ENCODE measurements at places on chromosomes 12 and 14.
A peak's percentile ranks its signal among the peaks of the same experiment; 100 is the strongest.

DNA sequence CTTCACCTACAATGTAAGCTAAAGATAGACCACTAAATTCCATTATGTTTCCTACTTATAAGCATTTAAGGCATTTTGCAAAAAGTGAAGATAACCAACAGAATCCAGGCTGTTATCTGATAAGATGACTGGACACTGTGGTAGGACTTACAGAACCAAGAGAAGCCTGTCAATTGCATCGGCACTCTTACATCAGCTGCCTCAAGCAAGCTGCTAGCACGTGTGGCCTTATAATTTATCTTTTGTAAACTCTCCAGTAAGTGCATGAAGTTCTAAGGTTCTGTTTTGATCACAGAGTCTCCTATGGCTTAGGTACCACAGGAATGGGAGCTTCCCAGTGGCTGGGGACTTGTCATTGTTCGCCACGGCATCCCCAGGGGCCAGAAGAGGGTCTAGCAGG lies 88.7 kb downstream of the TRAFD1 start:
- no peak for DNase-seq

DNA sequence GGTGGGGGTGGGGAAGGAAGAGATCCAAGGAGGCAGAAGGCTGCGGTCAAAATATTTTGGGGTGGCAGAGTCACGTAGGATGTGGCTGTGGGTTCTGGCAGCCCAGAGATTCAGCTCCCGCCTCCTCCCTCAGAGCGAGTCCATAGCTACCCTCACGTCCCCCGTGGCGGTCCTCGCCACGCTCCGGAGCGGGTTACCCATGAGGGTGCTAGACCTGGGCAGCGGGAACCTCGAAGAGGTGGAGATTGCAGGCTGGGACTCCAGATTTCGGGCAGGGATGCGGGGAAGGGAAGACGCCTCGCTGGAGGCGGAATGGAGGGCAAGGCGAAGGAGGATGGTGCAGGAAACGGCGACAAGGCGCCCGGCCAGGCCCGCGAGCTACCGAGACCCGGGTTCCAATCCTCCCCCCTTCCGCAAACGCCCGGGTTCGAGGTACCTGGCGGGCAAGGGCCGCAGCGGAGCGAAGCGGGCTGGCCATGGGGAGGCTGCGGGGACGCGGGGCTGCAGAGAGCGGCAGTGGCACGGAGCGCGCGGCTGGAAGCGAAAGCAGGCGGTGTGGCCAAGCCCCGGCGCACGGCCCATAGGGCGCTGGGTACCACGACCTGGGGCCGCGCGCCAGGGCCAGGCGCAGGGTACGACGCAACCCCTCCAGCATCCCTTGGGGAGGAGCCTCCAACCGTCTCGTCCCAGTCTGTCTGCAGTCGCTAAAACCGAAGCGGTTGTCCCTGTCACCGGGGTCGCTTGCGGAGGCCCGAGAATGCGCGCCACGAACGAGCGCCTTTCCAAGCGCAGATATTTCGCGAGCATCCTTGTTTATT lies 46.2 kb downstream of the BCAT1 start:
- DNase-seq = no peak

DNA sequence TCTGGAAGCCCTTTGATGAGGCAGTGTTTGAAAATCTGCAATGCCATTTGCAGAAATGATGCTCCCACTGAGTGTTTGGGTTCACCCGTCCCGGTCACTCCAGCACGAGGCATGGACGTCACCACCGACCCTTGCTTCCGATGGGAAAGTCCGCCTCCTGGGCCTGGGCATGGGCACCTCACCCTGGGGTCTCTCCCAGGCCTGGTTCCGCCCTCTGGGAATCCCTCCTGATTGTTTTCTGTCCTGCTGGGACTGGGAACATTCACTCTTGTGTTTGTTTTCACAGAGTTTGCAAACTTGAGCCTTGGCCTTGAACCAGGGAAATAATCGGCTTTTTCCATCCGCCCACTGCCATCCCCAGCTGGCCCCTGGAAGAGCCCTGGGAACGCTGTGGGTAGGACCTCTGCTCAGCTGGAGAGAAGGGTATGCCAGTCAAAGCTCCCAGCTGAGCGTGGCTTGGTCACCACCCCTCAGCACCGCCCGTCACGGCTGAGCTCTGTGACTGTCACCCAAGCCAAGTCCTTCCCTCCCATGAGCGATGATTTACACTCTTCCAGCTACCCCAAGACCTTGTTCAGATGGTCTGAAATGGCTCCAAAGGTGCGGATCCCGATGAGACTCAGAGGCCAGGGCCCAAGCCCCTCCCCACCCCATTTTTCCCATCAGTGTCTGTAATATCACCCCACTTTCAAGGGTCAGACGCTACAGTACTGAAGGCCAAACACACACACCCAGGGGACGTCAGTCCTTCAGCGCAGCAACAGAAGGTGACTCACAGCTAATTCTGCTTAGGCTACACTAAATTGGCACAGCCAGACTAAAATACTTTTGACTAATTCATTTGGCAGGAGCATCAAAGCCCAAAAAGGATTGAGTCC lies 34.1 kb upstream of the FZD10 start:
- DNase-seq = no peak

- no peak for DNase-seq
Observed at GRCh38 chr12:121184984-121185889, 24.7 kb upstream of the P2RX4 start.

- no peak for DNase-seq
Observed at GRCh38 chr12:1179128-1179527, 188.1 kb downstream of the ERC1 start.

GRCh38 chr12:97575403-97576193 lies 113.0 kb downstream of the RMST start:
- DNase-seq = no peak

GRCh38 chr14:63460680-63461369 lies 82.4 kb downstream of the PPP2R5E start:
- no peak for DNase-seq

- no peak for DNase-seq
Observed at GRCh38 chr14:105845725-105846309, 319.4 kb downstream of the TMEM121 start.

- DNase-seq = no peak
Observed at GRCh38 chr12:113247123-113248050, 26.1 kb downstream of the TPCN1 start.

- no peak for DNase-seq
Observed at GRCh38 chr12:42407306-42407705, 81.3 kb downstream of the PPHLN1 start.

DNA sequence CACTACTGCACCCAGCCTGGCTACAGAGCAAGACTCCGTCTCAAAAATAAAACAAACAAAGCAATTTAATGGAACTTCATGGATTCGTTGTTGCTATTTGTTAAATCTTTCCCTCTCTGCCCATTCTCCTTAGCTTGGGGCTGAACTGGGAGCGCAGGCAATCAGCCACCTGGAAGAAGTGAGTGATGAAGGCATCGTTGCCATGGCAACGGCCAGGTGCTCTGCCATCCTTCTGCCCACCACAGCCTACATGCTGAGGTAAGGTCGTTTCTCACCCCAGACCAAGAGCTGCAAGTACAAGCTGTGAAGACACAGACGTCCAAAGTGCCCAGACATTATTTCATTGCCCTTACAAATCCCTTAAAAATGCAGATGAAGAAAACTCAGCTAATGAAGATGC lies 19.1 kb downstream of the AMDHD1 start:
- peak; percentile 6 for DNase-seq

DNA sequence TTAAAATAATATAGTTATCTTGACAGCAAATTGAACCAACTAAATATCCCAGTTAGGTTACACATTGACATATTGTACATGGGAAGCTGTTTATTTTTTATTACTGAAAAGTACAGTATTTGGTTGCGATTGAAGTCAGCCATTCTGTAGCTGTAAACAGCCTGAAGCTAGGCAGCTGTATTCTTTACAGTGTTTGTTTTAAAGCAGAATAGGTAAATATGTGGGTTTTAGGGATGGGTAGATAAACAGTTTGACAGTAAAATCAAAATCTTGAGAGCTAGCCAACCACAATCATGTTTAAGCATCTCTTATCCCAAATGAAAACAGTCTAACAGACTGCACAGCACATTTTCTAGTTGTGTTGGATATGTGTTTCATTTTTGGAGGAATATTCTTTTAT lies 45.7 kb downstream of the TTC6 start:
- DNase-seq = peak; percentile 34

DNA sequence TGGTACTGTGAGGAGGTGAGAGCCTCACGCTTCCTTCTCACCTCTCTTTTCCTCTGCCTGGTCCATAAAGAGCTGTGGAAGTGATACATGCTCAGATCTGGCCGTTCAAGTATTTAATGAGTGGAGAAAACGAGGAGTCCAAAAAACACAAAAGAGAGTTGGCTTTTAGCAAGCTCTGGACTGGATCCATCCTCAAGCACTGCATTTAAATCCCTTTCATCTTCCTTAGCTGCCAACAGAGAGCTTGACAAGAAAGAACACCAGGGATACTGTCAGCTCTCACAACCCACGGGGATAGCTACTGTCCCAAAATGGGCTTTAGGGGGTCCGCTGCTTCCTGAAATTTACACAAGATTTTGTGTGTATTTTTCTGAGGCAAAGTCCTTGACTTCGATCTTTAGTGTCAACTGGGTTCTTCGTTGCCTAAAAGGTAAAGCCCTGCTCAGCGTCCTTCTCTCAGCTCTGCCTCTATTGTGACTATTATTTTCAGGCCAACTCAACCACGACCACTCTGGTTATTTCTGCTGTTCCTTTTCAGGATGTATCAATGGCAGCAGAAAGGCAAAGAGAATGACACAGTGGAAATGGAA lies 120.9 kb downstream of the TMTC1 start:
- peak; percentile 54 for DNase-seq

DNA sequence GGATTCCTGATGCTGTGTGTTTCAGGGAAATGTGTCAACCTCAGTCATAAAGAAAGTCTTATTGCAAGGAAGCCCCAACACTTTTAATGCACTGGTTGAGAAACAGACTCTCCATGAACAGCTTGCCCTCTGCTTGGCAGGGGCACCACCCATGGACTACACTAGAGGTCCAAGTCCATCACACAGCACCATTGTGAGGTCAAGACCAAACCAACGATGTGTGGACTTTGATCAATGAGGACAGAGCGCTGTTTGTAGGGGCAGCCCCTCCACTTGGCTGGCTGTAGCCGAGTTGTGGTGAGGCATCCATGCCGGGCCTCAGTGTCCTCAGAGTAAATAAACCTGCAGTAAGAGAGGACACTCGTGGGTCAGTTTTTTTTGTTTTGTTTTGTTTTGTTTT lies 29.8 kb downstream of the ZFYVE21 start:
- DNase-seq = no peak

DNA sequence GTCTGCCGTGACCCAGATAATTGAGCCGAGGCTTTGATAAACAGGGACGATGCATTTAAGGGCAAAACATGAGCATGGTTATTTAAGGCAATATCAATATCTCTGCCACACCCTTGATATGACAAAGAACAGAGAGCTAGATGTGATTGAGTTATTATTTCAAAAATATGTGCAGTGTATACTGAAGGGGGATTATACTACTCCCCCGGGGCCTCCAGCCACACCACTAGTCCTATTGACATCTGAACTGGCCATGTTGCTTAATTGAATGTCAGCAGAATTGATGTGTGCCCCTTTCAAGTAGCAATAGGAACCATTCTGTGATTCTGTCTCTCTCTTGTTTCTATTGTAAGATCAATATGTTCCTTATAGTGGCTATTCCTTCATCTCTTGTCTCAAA lies 794.8 kb upstream of the SEL1L start:
- no peak for DNase-seq

DNA sequence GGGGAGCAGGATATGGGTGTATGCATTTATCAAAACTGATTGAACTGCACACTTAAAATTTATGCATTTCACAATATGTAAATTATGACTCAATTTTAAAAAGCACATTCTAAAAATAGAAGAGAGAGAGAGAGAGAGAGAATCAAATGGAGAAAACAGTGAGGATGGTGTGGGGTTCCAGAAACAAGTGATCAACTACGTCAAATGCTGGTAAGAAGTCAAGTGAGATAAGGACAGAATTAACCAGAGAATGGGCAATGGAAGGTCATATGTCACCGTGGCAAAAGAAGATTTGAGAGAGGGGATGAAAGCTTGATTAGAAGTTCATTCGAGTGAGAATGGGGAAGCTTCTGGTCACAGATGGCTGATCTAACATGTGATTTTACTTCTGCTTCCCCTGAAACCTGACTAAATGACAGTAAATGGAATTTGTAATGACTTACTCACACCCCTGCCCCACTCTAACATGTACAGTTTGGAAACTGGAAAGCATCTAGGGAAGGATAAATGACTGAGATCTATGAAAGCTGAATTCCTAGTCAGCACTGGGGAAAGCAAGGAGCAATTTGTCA lies 276.5 kb upstream of the AMIGO2 start:
- DNase-seq = no peak

- peak; percentile 95 for DNase-seq
Observed at GRCh38 chr12:53492830-53493609, 6.2 kb downstream of the MAP3K12 start.

- DNase-seq = no peak
Observed at GRCh38 chr14:50064993-50065392, 51.4 kb downstream of the VCPKMT start.

DNA sequence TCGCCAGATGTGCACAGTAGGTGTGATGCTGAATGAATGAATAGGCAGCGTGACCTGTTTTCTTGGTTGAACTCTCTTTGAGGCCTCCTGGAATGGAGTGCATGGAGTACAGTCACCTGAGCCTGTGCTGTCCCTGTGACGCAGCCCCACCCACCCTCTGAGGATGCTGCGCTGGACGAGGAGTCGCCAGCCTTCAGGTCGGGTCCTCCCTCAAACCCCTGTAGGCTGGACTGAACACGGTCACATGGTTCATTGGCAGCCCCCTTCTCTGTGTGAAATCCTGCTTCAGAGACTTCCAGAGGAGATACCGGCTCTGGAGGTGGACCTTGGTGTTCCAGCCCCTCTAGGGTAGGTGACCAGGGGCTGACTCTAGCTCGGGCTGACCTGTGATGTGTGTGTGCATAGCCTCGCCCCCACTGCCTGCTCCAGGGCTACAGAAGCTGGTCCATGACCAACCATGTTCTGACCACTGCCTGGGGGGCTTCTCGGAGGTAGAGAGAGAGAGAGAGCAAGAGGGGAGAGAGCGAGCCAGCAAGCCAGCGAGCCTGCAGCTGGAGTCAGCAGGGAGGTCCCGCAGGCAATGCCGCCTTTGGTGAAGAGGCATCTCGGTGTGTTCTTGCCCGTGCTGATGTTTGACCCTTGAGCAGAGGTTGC lies 158.0 kb upstream of the RTL1 start:
- DNase-seq = no peak

DNA sequence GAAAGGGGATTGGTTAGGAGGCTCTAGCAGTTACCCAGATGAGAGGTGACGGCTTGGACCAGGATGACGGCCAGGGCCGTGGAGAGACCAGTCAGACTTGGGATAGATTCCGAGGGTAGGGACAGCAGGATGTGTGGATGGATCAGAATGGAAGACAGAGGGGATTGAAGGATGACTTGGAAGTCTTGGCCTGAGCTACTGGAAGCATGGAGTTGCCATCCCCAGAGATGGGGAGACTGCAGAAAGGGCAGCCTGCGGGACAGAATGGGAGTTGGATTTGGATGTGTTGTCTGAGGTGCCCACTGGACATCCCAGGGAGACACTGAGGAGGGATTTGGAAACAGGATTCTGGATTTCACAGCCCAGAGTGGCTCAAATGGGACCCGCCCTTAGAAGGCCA lies 102.3 kb downstream of the CALM1 start:
- no peak for DNase-seq
